Substantia nigra (tissue), 51 donors: ENCODE measurements at places on chromosomes 3 and 15.

GRCh38 chr3:38382506-38383080, 36.0 kb downstream of the XYLB start:
- no peak for DNase-seq

GRCh38 chr3:110685630-110686029, 386.0 kb upstream of the NECTIN3 start:
- DNase-seq, result no peak

DNA sequence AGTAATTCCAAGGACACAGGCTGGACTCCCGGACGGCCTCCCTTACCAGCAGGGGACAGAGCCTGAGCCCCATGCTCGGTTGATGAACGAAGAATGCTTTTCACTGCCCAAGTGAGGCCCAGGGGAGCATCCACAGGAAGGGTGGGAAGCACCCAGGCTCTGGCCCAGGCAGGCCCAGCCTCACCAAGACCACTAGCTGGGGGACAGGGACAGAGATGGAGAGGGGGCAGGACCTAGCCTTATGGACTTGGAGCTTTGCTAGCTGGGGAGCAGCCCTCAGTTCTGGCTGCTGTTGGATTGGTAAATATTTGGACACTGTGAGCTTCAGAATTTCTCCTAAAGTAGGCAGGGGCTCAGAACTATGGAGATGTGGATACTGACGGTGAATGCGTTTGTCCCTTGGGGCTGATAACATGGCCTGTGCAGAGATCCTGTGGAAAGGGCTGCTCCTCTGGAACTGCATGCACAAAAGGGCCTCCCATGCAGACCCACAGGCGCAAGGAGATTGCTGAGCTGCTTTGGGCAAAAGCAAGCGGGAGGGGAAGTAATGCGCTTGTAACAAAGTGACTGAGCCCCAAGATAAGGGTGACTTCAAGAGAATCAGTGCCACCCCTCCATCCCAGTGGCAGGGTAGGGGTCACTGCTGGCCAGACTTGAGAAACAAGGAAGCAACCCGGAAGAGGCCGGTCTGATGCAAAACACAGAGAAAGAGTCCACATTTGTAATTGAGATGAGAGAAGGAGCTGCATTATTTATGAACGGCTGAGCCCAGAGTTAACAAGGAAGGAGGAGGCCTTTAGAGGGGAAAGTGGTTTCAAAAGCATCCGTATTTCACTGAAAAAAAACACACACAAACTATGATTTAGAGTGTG, 70.1 kb upstream of the MEF2A start:
- no peak for DNase-seq

GRCh38 chr3:149589332-149589731, 68.5 kb downstream of the WWTR1 start:
- DNase-seq, result no peak

- DNase-seq, result no peak
Observed at GRCh38 chr3:35338186-35338585, 301.1 kb upstream of the ARPP21 start.

- no peak for DNase-seq
Observed at GRCh38 chr3:83953417-83954089, 1005.2 kb upstream of the CADM2 start.

GRCh38 chr3:16085410-16085809, 89.1 kb upstream of the GALNT15 start:
- no peak for DNase-seq

GRCh38 chr3:27228805-27229204, 140.4 kb downstream of the NEK10 start:
- no peak for DNase-seq

DNA sequence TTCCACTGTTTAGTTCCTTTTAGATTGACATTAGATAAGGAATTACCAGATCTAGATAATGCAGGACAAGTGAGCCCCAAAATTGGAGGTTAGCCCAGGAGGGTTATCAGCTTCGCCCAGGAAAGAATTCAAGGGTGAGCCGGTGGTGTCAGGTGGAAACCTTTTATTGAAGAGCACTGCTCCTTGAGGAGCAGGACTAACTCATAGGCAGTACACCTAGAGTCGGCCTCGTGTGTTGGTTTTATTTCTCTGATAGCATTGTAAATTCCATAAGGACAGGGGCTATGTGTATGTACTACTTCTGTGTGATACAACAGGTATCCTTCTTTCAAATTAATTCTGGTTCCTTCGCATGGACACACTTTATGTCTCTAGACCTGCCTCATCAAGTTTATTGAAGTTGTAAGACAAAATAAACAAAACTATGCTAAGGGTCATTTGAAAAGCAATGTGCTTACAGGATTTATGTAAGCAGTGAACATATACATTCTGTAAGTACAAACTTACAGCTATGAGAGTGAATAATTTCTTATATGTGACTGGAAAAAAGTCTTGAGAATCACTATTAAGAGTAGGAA, 57.2 kb downstream of the SNX4 start:
- DNase-seq, result no peak

- no peak for DNase-seq
Observed at GRCh38 chr3:132318451-132318850, 1.2 kb downstream of the ACP3 start.

DNA sequence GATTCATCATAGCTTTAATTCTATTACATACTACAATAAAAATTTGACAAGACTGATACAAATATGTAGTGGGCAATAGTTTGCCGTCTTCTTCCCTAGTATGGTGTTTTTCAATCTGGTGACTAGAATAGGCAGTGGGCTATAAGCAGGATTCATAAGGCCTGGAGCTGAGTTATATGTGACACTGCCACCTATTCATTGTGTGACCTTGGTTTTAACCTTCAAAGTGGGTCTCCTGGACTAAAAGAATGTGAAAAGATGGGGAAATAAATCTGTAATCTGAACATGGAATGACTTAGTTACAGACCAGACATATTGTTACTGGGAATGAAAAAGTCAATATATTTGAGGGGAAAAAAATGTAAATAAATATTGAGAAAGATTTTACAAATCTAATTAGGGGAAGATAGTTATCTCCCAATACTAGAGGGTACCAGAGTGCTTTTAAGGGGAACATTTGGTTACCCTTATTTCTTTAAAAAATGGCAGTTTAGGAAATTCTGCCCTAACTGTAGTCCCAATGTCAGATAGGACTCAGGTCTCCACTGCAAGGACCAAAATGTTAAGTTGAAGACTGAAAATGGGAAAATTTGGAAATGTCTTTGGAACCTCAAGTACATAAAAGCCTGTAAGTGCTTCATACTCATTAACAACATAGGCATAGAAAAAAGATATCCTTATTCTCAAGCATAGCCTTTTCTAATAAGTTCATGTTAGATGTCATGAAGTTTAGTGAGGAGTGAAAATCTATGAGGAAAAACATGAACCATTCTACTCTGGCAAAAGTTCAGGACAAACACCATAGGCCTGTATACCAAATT, 10.7 kb upstream of the SETD5 start:
- no peak for DNase-seq

- DNase-seq, result no peak
Observed at GRCh38 chr15:48469271-48469670, 138.0 kb downstream of the DUT start.

GRCh38 chr15:80502782-80503181, 98.6 kb downstream of the ARNT2 start:
- no peak for DNase-seq

- DNase-seq, result no peak
Observed at GRCh38 chr3:42526616-42527367, 24.3 kb downstream of the VIPR1 start.
